ENCODE measurements at places on chromosomes 16 and 17.

DNA sequence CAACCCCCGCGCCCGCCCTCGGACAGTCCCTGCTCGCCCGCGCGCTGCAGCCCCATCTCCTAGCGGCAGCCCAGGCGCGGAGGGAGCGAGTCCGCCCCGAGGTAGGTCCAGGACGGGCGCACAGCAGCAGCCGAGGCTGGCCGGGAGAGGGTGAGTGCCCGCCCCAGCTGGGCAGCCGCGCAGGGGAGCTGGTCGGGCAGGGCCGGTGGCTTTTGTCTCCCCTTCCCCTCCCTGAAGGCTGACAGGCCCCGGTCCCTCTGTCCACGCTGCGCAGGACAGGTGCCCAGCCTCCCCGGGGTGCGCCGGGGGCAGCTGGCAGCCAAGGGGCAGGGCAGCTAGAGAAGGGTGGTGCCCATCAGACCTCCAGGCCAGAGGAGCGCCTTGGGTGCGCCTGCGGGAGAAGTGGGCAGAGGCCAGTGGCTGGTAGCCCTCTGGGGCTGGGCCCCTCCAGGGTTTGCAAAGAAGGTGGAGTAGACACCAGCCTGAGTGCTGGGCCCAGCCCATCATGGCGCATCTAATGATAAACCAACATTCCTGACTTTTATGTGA, 278 bp downstream of the ITGB4 start:
- DNase-seq: no peak

- DNase-seq: no peak
Measured at GRCh38 chr16:10729104-10730048, 14.3 kb upstream of the NUBP1 start.

GRCh38 chr17:75832164-75832651, 12.0 kb downstream of the UNC13D start:
- no peak for DNase-seq

DNA sequence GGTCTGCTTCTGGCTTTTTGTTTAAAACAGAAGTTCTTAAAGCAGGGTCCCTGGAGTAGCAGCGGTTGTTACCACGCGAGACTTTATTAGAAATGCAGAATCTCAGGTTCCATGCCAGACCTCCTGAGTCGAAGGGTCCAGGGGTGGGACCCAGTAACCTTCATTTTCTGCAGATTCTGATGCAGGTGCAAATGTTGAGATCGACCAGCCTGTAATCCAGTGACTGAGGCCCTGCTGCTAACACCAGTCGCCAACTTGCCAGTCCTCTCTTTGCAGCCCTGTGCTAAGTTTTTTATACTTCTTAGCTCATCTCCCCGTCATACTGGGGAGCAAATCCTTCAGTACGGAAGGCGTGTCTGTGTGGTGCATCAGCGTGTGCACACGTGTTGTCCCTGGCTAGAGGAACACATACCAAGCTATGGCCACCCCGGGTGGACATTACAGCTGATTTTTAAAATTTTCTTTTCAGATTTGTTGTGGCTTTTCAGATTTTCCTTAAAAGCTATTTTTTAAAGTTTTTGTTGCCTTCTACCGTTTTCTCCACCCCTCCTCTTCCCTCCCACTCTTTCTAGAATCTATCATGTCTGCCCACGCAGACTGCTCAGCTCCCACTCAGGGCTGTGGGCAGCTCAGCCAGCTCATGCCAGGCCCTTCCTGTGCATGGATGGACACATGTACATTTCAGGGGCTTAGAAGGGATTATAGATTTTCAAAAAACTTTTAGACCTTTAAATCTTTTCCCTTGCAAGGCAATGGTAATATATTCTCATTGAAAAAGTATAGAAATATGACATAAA, 57.7 kb downstream of the MEAK7 start:
- DNase-seq: no peak

- no peak for DNase-seq
Measured at GRCh38 chr16:81967358-81967757, 43.9 kb downstream of the SDR42E1 start.

- DNase-seq: no peak
Measured at GRCh38 chr17:78991906-78992532, 12.3 kb upstream of the LGALS3BP start.

- no peak for DNase-seq
Measured at GRCh38 chr16:78778101-78779004, 678.9 kb downstream of the WWOX start.

- peak; percentile 44 for DNase-seq
Measured at GRCh38 chr16:66549284-66550131, at the start of gene TK2. TSS of gene TK2 (minus strand) at chr16:66550122. CDS start at chr16:66550061, 61 bp downstream.

DNA sequence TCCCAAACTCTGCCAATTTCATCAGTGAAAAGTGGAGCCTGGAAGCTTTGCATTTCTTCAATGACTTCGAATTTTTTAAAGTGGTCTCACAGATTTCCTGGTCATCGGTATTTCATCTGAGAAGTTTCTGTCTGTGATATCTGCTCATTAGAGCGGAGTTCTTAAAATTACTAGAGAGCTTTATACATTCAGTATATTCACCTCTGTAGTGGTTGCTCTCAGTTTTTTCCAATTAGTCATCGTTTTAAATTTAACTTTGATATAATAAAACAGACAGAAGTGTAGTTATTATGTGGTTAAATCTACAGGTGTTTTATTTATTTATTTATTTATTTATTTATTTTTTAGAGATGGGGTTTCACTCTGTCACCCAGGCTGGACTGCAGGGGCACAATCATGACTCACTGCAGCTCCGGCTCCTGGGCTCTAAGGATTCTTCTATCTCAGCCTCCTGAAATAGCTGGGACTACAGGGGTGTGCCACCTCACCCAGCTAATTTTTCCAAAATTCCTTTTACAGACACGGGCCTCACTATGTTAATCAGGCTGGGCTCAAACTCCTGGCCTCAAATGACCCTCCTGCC, 16.0 kb downstream of the ARHGAP17 start:
- no peak for DNase-seq

DNA sequence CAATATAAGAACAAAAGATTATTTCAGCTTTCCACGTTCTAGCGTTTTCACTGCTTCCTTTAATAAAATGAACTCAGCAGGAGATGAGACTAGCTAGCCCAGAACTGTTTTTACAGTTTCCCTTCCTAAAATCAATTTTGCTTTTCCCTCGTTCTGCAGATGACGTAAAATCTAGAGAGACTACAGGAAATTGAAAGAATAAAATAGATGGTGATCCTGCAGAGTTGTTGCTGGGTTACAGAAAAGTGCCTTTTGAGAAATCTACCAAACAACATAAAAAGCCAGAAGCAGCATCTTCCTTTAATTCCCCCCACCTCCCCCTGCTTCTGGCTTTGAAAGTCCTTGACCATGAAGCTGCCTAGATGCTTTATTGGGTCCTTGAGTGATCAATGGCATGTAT, 96.8 kb upstream of the CLEC3A start:
- DNase-seq: no peak

GRCh38 chr17:79210638-79211037, 136.0 kb downstream of the ENGASE start:
- DNase-seq: no peak

All from forelimb muscle (tissue), 1 donor.